ENCODE measurements at places on chromosomes 2 and 18.
A peak's percentile ranks its signal among the peaks of the same experiment; 100 is the strongest.

- DNase-seq: no peak
Observed at GRCh38 chr2:40487602-40488001, 35.7 kb upstream of the SLC8A1 start.

- no peak for DNase-seq
Observed at GRCh38 chr2:69807821-69808540, 21.5 kb upstream of the GMCL1 start.

DNA sequence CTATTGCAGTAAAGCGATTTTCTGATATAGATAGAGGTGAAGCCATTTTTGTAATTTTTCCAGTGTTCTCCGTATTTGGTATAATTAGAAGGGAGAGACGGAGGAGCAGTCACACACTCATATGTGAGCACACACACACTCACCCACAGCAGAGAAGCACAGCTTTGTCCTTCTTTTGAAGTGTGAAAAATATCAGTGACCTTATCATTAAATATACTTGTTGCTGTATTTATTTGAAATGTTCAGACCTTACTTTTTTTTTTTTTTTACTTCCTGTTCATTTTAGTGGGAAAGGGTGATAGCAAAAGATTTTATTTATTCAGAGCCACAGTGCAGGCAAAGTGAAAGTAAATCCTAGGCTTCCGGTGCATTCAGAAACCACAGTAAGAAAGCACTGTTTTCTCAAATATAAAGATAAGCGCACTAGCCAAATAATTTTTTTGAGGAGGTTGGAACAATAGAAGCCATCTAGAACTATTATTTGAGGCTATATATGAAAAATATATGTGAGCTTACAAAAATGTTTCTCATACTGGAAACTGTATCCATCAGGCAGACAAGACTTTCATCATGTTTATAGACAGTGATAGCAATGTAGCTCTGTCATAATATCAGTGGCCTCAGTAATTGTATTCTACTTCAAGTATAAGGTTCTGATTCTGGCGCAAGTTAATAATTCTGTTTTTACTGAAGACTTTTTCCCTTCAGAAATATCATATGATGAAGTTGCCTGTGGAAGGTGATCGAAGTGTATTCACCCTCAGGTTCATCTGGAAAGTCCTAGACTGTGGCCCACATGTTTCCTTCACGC is 37.2 kb downstream of the TSHZ1 start:
- no peak for DNase-seq

- DNase-seq: no peak
Observed at GRCh38 chr2:221555494-221555846, 16.6 kb downstream of the EPHA4 start.

DNA sequence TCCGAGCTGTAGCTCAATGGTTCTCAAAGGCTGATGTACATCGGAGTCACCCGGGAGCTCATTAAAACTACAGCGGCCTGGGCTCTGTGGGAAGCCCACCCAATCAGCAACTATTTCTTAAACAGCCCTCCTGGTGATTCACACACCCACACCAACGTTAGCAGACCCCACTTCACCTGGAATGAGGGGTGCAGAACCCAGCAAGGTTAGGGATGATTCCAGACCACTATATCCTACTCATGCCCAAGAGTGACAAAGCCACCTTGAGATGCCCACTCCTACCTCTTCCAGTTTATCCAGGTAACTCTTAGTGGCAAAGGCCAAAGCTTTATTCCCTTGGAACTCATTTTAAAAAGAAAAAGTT is 149.7 kb downstream of the RHBDD1 start:
- no peak for DNase-seq

GRCh38 chr2:3458396-3459184 is 60.7 kb downstream of the ADI1 start:
- no peak for DNase-seq

DNA sequence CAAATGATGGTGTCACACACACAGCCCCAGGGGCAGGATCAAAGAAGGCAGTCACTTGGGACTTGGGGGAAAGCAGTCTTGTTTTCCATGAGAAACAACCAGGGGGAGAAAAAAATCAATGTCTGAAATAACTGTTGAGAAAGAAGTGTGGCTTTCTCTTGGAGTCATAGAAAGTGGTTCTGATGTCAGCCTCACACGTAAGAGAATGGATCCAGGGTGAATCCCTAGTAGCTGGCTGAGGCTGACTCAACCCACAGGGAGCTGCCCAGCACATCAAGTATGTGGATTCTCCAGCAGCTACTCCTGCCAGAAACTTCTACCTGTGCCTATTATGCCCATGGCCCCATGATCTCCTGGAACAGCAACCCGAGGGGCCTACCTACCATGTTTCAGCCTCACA is 33.6 kb upstream of the ZBTB7C start:
- DNase-seq: no peak

- no peak for DNase-seq
Observed at GRCh38 chr18:45133276-45133675, 452.6 kb downstream of the SETBP1 start.

GRCh38 chr2:192195548-192196418 is 1.1 kb upstream of the TMEFF2 start:
- no peak for DNase-seq

GRCh38 chr2:154439156-154439555 is 259.3 kb upstream of the KCNJ3 start:
- DNase-seq: no peak

DNA sequence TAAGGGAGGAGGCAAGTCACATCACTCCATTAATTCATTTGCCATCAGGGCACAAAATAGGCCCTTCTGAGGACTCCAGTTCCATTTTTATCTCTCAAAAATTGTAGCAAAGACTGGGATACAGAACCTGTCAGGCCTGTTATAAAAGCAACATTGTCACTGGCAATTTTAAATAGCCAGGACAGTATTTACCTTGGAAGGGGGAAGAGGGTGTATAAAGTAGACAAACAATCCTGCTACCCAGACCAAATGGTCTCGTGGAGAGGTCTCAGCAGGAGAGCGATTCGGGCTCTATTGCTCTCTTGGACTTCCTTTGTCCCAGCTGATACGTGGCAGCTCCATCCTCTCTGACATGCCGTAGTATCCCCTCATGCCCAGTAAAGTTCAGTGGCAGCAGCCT is 740.3 kb upstream of the HS6ST1 start:
- no peak for DNase-seq

- DNase-seq: no peak
Observed at GRCh38 chr2:18444806-18445205, 115.6 kb downstream of the RDH14 start.

DNA sequence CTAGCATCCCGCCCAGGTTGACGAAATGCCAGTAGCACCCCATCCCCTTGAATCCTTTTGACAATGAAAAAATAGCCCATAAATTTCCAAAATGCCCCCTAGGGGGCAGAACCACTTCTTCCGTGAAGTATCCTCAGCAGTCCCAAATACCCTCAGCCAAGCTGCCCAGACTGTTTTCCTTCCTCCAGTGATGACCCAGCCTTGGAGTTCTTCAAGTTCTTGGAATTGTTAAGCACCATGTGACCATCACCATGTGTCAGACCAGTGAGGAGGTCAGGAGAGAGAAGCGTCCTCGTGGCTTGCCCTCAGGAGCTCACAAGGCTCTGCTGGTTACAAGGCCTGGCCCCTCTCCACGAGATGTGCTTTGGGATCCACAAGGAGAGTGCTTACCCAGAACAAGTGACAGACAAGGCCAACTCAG is 1.4 kb upstream of the SLC23A3 start:
- peak; percentile 51 for DNase-seq

- DNase-seq: no peak
Observed at GRCh38 chr2:116809109-116809508, 1005.4 kb upstream of the DDX18 start.

DNA sequence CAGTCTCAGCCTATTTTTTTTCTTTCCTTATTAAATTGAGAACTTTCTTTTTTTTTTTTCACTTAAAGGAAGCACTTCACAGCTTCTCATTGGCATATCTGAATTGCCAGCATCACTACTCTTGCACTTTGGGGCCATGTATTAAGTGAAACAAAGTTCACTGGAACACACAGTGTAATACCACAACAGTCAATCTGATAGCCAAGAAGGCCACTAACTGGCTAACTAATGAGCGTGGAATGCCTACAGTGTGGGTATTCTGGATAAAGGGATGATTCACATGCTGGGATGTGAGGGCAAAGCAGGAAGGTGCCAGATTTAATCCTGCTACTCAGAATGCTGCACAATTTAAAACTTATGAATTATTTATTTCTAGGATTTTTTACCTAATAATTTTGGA is 11.7 kb upstream of the C18orf63 start:
- DNase-seq: no peak

DNA sequence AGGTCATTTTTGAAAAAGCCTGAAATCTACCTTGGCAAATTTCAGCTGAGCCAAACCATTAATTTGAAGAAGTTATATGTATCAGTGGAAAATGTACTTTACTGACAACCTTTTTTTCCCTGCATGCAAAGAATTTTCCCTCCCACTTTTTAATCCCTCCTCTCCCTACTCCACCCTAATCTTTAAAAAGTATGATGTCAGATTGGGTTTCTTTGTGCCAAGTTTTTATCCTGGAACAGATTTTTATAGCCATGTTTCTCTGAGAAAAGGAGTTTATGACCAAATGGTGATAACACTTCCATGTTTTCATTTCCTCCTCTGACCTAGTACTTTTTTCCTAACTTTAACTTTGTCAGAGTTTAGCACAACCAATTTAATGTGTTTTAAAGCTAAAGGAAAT is 250.3 kb upstream of the FOSL2 start:
- no peak for DNase-seq

GRCh38 chr2:50431958-50432650 is 599.8 kb downstream of the NRXN1 start:
- DNase-seq: no peak

GRCh38 chr2:174172802-174173355 is 75.5 kb downstream of the OLA1 start:
- no peak for DNase-seq

DNA sequence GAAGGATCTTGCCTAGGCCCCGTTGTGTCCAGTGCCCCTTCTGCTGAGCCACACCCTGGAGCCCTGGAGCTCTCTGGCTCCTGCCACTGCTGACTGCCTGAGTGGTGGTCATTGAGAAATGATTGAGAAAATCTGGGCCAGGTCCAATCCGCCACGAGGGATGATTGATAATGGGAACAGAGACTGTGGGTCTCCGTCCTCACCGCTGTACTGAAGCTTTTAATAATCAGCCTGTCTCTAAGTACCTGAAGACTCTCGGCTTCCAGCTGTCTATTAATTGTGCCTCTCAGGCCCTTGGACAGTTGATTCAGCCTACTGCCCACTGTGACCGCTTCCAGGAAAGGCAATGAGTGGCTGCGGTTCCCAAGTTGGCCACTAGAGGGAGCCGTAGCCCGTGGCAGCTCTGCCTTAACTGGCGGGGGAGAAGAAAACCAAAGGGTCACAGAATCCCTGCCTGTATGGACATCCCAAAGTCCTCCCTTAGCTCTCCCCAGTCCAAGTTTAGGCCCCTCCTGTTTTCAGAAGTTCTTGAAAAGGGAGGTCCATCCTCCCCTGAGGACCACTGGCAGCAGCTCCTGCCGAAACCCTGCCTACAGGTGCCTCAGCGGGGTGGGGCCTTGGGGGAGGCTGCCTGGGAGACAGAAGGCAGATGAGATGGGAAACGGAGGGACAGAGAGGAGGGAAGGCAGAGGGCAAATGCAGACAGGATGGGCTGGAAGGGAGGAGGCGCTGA is 213.6 kb downstream of the TNS1 start:
- no peak for DNase-seq

GRCh38 chr2:69307579-69308064 is 79.4 kb downstream of the GFPT1 start:
- DNase-seq: no peak

DNA sequence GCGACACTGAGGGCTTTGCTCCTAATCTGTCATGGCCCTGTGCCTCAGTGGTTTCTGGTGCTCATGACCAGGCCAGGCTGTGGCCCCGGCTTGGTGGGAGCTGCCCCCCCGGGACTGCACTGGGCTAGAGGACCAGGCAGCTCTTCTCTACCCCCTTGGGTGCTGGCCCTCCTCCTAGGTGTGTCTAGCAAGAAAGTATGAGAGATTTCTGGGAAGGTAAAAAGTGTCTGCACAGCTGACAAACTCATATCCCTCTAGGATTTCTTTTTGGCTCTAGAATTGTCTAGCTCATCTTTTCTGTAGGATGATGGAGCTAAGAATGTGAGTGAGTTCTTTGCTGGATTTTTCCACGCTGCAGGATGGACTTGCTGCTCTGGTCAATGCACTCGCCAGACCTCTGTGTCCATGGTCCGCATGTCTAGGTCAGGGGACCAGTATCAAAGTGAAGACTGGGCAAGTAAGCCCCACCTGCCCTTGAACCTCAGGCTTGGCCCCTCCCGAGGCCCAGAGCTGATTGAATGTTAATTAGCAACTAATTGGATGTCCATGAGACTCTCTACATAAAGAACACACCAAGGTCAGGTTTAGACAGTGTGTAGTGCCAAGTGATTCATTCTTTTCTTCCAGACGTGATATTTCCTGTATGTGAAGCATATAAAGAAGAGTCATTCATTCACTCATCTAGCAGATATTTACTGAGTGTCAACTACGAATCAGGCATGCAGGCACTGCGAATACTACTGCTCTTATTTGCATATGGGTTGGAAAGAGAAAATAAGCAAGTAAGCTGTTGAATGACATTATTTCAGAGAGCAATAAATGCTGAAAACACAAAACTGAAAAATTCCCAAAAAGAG is 15.6 kb upstream of the PSD4 start:
- no peak for DNase-seq

DNA sequence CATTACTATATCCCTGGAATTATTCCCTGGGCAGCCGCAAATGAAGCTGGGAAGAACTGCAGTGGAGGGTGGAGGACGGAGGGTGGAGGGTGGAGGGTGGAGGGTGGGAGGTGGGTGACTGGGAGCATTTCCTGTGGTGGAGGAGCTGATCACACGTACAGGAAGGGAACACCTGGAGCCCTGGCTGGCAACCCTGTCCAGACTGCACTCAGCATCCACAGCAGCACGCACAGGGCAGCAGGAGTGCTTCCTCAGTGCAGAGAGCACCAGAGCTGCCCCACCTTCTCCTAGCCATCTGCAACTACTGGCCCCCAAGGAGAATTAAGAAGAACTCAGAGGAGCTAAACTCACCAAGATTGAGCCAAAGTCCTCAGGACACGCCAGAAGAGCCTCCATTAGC is 249.9 kb downstream of the EIPR1 start:
- no peak for DNase-seq

DNA sequence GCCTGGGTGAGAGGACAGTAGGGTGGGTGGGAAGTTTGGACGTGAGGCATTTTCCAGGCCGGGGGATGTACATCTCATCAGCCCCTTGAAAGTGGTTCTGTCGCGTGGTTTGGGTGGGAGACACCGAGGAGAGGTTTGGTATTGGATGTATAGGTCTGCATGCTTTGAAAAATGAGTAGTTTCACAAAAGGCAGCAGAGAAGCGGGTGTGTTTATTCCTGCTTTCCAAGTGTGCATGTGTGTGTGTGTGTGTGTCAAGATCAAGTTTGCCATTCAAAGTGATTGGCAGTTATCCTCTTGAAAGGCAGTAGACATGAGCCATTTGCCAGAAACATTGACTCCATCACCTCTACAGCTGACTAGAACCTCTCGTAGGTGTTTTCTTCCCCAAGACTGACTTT is 423.1 kb upstream of the POU3F3 start:
- DNase-seq: no peak
